ENCODE measurements at places on chromosomes 7 and 10. TPM values are rescaled to one million over a fixed set of nuclear protein-coding genes. Genes with fewer than 3 reads are reported as not detected.

Gene DGKI
- polyA plus RNA-seq: 0.62 TPM

Gene COL26A1
- polyA plus RNA-seq: 6.0 TPM

Gene ELOVL3
- polyA plus RNA-seq: 0.74 TPM

Gene SFRP4
- 0.54 TPM for polyA plus RNA-seq

DNA sequence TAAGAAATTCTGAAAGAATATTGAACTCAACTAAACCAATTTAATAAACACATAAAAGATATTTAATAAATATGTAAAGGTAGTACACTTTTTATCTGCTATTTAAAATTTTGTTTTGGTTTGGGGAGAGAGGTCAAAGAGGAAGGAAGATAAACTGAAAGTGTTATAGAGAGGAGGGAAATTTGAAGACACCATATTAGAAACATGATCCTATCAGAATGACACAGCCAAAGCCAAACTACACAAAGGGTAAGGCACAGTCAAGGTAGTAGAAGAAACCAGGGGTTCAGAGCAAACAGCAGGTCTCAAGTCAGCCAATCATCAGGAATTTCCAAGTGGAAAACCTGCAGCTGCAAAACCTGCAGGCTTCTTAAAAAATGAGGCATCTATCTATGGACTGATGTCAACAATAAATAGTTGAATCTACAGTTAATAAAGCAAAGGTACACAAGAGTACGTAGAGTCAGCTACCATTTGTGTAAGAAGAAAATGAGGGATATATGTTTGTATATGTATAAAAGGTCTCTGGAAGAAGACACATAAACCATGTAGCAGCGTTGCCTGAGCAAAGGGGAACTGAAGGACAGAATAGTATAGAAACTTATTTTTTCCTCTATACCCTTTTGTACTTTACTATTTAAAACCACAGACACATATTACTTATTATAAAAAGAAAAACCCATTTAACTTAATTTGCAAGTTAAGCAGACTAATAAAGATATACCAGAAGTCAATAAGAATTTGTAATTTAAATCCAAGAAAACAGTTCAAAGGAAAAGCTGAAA, 10.0 kb downstream of the ZNF800 start:
- DNase-seq: no peak

DNA sequence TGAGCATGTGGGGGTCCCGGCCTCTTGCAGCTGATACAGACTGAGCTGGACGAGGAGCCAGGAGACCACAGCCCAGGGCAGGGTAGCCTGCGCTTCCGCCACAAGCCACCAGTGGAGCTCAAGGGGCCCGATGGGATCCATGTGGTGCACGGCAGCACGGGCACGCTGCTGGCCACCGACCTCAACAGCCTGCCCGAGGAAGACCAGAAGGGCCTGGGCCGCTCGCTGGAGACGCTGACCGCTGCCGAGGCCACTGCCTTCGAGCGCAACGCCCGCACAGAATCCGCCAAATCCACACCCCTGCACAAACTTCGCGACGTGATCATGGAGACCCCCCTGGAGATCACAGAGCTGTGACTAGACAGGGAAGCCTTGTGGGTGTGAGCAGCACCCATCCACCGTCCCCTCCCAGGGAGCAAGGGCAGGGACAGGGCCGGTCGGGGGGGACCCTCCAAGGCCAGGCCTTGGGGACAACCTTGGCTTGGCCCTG, 36.1 kb downstream of the PSAP start:
- no peak for DNase-seq

GRCh38 chr7:44380189-44380830, 54.9 kb upstream of the CAMK2B start:
- no peak for DNase-seq

DNA sequence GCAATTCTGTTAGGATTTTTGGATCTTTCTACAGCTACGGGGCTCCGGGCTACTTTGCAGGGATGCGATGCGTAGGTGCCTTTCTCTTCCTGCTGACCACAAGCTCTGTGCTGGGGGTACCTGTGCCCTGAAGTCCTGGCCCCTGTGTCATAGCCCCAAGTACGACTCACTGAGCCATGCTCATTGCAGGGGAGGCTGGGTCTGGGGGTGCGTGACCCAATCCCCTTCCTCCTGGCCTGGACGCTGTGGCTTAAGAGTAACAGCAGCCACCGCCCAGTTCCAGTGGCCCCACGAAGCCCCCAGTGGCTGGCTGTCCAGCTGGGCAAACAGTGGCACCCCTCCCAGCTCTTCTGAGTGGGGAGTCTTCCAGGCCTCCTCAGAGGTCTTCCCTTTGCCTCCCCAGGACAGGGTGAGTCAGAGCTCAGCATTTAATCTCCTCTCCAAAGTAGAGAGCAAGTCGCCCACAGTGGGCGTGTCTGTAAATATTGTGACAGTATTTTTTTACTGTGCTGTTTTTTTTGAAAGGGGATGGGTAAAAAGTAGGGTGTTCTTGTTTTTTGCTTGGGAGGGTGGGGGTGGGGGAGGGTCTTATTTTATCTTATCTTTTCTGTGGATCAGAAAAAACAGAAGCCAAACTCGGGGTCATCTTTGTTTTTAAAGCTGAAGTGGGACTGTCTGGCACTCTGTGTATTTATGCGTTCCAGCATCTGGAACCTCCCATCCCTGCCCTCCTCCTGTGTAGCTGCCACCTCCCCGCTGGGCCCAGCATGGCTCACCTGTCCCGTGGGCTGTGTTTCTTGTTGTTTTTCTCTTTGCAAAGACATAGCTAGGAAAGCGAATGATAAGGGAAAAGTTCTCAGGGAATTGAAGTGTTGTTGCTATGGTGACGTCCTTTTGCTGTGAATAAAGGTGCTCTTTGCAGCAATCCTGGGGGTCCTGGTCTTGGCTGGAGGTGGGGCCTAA, 8.2 kb downstream of the LFNG start:
- DNase-seq: no peak

- no peak for DNase-seq
These were observed 347.2 kb upstream of the KLF6 start for GRCh38 chr10:4132216-4132556.

- no peak for DNase-seq
These were observed 262.8 kb downstream of the AUTS2 start for GRCh38 chr7:69860941-69861622.

DNA sequence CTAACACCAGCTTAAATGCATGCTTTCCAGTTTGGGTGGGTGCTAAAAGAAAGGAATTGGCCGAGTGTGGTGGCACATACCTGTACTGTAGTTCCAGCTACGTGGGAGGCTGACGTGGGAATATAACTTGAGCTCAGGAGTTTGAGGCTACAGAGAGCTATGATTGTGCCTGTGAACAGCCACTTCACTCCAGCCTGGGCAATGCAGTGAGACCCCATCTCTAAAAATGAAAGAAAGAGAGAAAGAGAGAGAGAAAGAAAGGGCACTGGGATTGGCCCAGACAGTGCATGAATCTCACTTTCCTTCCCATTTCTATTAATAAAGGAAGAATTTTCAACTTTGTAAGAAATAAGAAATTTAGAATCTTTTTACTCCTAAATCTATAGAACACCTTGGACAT, 265.4 kb downstream of the CREB5 start:
- no peak for DNase-seq

DNA sequence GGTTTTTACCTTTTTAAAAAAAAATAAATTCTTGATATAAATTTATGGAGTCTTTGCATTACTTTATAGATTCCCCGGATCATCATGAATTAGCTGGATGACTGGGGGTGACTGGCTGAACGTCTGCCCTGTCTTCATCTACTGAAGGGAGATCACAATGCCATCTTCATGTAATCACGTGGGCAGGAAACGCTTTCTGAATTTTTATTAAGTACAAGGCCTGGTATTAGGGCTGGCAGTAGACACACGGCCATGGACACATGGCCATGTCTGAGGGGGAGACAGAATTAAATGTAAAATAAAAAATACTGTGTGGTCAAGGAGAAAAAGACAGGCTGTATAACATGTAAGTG, 111.2 kb downstream of the VIPR2 start:
- no peak for DNase-seq

DNA sequence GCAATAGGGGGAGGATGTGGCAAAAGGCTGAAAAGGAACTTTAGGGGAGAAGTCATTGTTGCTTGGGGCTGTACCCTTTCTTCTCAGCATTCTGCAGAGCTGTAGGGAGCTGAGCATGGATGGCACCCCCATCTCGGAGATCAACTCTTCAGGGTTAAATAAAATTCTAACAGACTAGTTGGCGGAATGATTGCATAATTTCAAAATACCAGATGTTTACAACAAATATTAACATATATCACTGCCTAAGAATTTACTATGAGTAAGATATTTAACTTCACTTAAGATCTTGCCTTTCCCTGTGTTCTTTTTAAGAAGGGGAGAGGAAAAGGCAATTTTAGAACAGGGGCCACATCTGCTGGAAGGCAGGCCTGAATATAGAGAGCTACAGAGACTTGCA, 509 bp upstream of the OR2F1 start:
- DNase-seq: no peak
